ENCODE measurements at places on chromosomes 1 and 21. TPM values are rescaled to one million over a fixed set of nuclear protein-coding genes. Genes with fewer than 3 reads are reported as not detected.
A peak's percentile ranks its signal among the peaks of the same experiment; 100 is the strongest.

- DNase-seq = no peak
Observed at GRCh38 chr1:116393792-116394191, 20.7 kb downstream of the ATP1A1 start.

- no peak for DNase-seq
Observed at GRCh38 chr1:64502931-64503330, 33.0 kb downstream of the CACHD1 start.

DNA sequence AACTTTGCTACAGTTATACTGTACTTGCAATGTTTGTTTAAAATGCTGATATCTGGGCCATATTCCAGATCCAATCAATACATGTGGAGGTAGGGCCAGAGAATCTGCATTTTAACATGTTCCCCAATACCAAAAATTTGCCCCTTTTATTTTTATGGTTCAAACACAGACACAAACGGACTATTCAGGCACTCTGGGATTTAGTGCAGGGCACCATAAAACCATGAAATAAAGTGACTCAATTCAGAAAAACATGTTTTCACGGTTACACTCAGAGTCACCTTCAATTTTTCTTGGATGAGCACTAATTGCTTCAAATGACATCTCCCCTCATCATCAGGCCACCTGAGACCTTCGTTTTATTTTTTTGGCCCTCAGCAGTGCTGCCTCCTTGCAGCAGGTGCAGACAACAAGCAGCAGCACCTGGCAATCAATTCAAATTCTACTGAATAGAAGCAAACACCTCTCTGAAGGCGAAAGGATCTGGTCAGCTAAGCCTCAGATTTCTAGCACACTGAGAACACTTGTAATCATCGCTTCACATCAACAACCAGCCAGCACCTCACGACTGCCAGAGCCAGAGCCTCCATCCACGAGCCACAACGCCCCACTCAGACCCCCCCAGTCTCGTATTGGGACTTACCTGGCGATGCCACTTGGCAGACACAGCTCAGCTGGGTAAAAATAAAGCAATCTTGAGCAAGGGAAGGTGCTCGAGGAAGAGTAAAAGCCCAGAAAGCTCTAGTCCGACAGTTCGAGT lies 1.1 kb downstream of the ERO1B start:
- DNase-seq = no peak

GRCh38 chr1:229046251-229046853 lies 224.6 kb upstream of the RAB4A start:
- no peak for DNase-seq

DNA sequence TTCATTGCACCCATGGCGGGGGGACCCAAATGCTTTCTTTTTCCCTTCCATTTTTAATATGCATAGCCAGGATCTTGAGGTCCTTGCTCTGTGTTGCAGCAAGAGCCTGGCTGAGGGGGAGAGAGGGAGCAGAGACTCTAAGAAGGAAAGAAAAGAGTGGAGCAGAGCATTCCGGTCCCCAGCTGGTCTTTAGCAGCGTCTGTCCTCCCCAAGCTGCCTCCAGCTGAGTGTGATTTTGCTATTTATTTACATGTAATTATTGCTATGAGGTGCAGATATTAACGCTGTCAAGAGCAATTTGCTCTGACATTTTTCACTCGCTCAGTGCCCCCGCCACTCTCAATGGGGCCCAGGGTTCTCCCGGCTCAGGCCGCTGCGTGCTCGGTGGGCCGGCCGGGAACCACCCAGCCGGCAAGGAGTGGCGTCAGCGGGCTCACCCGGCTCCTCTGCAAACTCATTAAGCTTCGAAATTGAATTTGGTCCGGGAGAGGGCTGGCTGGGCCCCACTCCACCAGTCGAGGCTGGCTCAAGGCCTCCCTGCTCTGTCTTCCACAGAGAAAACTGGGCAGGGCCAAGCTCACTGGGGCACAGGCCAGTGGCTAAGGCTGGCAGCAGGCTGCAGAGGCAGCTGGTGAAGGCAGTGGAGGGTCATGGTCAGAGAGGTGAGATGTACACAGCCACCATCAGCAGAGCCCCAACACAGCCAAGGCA lies 93.2 kb downstream of the PAX7 start:
- DNase-seq = peak; percentile 36

DNA sequence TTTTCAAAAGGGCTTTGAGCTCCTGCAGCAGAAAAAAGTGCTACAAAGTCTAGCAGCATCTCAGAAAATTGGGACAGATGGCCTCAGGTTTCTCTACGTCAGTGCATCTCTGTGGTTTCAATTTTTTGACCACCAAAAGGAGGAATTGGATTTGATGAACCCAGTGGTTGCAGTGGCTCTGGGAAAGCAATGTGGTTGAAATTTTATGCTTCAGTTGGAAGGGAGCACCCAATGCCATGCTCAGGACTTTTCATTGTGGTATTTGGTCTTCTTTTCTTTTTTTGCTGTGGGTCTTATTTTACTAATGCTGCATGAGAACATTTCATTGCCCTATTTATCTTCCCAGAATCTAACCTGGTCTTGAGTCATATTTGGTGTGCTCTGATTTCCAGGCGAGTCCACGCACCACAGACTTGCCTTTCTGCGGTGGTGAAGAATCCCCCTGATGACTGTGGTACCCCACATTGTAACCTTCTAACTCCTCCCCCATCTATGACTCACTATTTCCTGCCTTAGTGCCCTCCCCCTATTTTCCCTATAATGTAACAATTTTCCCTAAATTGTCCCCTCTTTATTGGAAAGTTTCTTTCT lies 56.7 kb downstream of the S1PR1 start:
- DNase-seq = no peak

GRCh38 chr21:26437326-26438009 lies 135.6 kb downstream of the CYYR1 start:
- DNase-seq = no peak

DNA sequence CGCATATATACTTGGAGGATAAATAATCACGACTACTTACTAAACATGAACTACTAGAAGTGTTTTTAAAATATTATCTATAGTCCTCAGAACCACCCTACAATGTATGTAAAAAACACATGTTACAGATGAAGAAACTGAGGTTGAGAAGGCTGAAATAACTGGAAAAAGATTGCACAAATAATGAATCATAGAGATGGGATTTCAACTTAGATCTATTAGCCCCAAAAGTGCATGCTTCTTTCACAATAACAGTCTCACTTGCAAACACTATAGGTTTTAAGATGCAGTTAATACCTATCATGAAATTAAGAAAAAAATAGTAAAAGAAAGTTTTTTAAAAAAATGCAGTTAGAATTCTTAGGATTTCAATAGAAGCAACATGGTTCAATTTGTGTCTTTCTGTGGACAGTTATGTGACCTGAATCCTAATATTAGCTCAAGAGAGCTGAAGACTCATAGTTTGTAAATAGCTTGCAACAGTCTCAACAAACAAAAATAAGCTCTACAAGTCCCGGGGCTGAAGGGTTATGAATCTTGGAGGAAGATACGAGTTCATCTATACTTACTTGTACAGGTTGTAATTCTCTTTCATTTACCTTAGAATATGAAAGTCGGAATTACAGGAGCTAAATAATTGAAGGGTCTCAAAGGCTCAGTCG lies 58.6 kb upstream of the NTPCR start:
- DNase-seq = no peak

- DNase-seq = no peak
Observed at GRCh38 chr1:26302733-26303405, 3.6 kb downstream of the UBXN11 start.

- no peak for DNase-seq
Observed at GRCh38 chr21:25115021-25115420, 492.3 kb downstream of the MRPL39 start.

DNA sequence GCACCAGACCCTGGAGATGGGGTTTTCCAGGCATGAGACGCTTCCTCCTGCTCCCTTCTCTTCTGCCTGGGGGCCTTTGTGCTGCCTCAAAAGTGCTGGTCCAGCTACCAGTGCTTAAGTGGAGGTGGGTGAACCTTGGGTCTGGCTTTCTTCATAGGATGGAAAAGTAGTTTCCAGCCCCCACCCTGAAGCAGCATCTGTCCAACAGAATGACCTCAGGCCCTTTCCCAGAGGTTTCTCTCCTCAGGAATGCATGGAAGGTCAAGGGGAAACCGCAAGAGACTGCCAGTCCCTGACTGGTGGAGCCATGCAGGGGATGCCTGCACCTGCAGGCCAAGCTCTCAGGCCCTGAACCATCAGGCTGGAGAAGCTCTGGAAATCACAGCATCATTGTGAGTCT lies 63.8 kb downstream of the HMGB4 start:
- DNase-seq = no peak

DNA sequence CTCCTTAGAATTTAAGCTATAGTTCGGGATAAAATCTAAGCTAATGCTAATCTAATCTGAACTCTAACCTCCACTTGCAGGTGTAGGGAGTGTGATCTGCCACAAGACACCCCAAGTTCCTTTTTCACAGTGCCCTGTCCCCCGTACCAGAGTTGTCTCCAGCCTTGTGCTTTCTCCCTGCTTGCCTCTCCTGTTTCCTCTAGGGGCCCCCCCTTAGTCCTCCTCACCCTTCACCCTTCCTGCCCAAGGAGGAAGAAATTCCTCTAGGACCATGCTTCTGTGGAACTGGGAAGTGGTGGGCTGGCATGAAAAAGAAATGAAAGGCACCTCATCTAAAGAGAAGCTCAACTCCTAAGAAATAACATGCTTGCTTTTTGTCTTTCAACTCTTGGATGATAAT lies 50.2 kb upstream of the BCL9 start:
- DNase-seq = no peak

TMEM125 gene
- 15.6 TPM for polyA plus RNA-seq

PPP1R12B gene
- 27.3 TPM for polyA plus RNA-seq

RIPK4 gene
- 14.4 TPM for polyA plus RNA-seq

FPGT gene
- 32.5 TPM for polyA plus RNA-seq

ASB17 gene
- polyA plus RNA-seq = not detected

TNFAIP8L2 gene
- 1.6 TPM for polyA plus RNA-seq

Measured in left kidney (tissue), 8 donors.